ENCODE measurements at places on chromosomes 12 and 14. TPM values are rescaled to one million over a fixed set of nuclear protein-coding genes. Genes with fewer than 3 reads are reported as not detected.

Gene BCL2L2
- total RNA-seq = 1.4 TPM

Gene RHOJ
- not detected for total RNA-seq

Gene TEX52
- not detected for total RNA-seq

Gene SRRM4
- total RNA-seq = not detected

Gene WSCD2
- not detected for total RNA-seq

Gene PDZRN4
- not detected for total RNA-seq

Gene SYNDIG1L
- not detected for total RNA-seq

Gene CD4
- total RNA-seq = 2.5 TPM

Gene KLRC3
- 0.64 TPM for total RNA-seq

Gene KIF26A
- total RNA-seq = 0.89 TPM

Gene TSPAN8
- total RNA-seq = not detected
